Effector memory CD4-positive, alpha-beta T cell (primary cell): ENCODE measurements at places on chromosomes 1 and 21.

GRCh38 chr1:201004154-201004553 lies 19.4 kb downstream of the KIF21B start:
- no peak for DNase-seq

DNA sequence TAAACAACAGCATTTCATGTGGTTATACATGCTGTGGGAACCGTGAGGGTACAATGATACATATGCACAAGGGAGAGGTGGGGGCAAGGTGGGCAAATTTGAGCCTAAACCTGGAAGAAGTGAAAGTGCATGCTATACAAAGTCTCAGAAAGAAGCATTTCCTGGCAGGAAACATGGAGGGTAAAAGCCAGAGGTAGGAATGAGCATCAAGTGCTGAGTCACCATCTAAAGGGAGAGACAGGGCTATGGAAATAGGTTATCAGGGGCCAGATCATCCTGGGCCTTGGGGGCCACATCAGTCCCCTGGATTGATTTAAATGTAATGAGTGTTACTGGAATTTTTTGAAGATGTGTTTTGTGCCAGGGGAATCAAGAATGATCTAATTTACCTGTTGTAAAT lies 60.1 kb upstream of the DAB1 start:
- DNase-seq, result no peak

DNA sequence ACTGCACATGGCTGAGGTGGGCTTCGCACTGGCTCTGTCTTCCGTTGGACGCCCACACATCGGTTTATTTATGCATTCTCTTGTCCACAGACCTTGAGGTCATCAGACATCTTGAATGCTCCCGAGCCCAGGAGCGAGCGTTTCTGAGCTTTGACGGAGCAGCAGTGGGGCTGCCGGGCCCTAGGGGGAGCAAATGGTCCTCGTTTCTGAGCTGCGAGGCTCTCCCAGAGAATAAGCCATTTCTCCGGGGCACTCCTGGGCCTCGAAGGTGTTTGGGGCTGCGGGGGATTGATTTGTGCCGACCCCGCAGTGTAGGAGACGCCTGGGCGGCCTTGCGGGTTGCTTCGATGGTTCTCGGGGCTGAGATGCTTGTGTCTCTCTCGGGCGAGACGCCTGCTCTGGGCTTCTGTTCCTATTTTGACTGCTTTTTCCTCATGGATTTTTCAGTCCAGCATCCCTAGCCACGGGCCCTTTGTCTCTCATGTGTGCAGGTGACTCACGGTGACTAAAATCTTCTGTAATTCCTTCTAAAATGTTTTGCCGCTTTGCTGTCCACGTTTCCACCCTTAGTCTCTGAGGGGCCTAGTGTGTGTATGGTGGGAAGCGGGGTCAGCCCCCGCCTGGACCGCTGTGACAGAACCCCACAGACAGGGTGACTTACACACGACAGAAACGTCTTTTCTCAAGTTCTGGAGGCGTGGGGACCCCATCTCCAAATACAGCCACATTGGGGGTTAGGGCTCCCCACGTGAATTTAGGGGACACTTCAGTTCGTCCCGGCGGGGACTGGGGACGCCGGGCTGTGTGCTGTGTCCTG lies 62.1 kb downstream of the FAAP20 start:
- DNase-seq, result no peak

- DNase-seq, result peak; percentile 73
Observed at GRCh38 chr1:9289090-9289534, 3.6 kb upstream of the SPSB1 start.

DNA sequence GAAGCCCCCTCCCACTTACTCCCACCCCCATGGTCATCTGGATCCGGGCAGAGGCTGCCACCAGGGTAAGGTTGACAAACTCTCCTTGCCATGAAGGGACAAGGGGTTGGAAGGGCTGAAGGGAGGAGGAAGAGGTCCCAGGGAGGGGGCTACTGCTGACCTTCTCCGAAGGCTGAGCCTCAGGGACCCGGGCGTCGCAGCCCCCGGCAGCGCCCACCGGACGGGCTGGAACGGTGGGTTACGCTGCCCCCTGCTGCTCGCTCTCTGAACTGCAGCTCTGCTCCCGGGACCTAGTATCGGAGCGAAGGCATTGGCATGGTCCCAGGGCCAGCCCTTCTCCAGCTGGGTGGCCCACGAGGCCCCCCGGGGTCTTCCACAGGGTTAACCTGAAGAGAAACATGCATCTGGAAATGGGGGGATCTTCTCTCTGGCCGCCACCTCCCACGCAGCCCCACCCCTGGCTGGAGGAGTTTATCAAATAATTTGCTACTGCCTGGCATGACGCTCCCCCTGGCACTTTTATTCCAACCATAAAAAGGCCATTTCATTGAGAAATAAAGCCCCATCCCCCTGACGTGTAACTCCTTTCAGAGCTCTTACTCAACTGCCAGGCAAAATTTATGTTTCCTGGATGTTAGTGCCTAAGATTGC lies 70.4 kb upstream of the TARDBP start:
- peak; percentile 25 for DNase-seq

- DNase-seq, result no peak
Observed at GRCh38 chr1:10679496-10680220, 116.8 kb downstream of the CASZ1 start.

DNA sequence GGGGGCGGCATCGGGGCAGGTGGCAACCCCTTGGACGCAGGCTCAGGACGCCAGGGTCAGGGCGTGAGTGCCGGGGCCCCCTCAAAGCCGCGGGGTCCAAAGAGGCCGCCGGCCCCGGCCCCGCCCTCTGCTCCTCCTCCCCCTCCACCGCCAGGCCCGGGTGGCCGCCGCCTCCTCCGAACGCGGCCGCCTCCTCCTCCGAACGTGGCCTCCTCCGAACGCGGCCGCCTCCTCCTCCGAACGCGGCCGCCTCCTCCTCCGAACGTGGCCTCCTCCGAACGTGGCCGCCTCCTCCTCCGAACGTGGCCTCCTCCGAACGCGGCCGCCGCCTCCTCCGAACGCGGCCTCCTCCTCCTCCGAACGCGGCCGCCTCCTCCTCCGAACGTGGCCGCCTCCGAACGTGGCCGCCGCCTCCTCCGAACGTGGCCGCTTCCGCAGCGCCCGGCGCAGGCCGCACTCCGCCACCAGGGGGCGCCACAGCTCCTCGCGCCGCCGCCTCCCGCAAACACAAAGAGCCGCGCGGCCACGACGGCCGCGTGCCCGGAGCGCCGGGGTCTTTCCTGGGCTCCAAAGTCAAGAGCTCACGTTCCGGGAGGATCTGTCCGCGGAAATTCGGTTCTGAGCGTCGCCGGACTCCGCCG lies 19.3 kb upstream of the SAMD11 start:
- DNase-seq, result peak; percentile 70

- no peak for DNase-seq
Observed at GRCh38 chr1:15837931-15838330, 9.6 kb upstream of the SPEN start.

GRCh38 chr1:228717081-228717480 lies 18.2 kb upstream of the RHOU start:
- DNase-seq, result no peak
